Upper lobe of left lung (tissue), 6 donors: ENCODE measurements at places on chromosomes 1 and 21.
A peak's percentile ranks its signal among the peaks of the same experiment; 100 is the strongest.

DNA sequence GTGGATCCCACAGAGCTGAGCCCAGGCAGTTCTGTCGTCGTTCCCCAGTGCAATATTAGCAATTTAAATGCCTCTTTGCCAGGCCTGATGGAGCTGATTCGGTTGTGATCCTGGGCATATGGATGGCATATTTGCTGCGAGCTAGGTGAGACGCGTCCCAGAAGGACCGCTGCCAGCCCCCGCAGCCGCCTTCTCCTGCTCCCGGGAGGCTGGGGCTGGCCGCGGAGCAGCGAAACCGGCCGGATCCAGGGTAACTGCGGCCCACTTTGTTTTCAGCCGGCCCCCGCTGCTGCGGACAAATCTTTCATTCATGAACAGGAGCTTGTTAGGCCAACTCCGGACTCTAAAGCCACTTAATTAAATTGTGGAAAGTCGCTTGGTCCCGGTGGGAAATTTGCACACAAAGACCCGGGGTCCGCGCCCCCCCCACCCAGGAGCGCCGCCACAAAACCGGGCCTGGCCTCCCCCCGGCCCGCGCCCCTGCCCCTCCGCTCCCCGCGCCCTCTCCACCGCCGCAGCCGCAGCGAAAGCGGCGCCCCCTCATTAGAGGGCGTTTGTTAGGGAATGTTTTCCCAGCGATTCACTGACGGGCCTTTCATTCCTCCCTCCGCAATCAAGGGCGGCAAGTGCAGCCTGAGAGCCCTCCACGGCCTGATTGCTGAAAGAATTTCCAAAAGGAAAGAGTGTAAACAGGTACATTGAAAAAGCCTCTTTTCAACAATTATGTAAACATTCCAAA, 383.3 kb downstream of the RRAGC start:
- no peak for DNase-seq

DNA sequence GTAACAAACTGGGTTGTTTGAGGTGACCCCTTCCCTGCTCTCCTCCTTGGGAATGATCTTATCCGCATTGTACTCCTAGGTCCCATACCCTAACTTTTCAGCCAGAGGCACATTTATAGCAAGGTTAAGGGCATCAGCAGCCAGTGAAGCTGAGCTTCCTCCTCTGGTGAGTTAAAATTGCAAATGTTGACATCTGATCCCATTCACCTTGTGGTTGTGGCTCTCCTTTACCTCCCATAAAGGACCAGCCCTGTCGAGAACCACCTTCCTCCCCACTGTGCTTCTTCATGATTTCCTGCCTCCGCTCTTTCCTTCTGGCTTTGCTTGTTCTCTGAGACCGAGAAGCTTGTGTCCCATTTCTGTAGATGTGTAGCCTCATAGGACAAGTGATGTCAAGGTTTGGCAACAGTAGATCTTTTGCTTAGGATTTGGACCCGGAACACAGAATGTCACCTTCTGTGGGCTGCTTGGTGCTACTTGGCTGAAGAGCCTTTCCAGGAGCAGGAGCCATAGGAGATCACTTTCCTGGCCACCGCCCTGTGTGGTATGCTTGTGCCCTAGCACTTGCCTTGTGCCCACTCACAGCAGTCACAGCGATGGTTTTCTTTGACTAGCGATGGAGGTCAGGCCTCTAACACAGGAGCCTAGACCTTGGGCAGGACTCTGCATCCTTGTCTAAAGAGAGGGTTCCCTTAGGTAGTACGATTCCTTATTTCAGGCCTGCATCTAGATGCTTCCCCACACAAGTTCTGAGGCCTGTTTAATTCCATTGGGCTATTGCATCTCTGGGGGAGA, 18.8 kb downstream of the SZRD1 start:
- DNase-seq, result no peak

DNA sequence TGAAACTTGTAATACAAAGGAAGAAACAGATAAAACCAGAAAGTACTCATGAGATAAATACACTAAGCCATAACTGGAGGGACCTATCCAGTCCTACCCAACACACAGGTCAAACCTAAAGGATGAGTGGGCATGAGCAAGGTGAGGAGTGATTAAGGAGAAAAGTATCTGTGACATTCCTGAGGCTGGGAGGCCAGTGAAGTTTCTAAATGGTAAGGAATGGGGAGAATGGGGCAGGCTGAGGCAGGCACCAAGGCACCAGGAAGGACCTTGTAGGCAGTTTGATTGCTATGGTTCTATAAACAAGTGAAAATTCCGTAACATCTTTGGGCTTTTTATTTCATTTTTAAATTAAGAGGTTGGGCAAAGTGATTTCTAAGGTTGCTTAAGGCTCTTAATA, 10.4 kb downstream of the DDX59 start:
- DNase-seq, result no peak

DNA sequence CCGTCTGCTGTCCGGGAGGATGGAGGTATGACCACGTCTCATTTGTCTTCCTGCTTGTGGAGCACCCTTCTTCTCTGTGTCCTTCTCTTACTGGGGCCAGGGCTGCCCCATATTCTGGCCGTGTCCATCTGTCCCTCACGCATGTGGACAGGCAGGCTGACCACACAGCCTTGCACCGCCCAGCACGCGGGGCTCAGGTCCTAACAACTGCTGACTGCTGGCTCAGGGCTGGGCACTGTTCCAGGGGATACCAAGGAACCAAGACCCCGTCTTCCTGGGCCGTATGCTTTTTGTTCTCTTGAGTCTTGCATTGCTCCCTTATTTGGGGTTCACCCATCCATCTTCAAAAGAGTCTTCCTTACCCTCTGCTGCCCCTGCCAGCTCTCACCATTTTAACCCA, 17.5 kb upstream of the SPSB1 start:
- peak; percentile 61 for DNase-seq

DNA sequence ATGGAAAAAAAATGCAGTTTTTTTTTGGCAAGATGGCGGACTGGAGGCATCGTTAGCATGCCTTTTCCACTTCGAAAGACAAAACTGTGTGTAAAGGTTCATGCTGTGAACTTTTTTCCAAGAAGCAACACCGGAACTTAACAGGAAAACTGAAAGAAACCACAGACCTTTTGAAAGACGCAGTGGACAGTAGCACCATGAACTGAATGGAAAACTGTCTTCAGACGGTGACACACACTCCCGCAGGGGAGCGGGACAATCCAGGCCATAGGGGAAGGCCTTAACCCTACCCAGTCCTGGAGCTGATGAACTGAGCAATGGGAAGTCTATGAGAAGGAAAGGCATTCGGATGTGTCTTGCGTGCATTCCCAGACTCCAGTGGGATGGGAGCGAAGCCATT, 54.9 kb downstream of the NEK7 start:
- DNase-seq, result no peak

- DNase-seq, result no peak
These were observed 184.7 kb downstream of the TOMM20 start for GRCh38 chr1:234943836-234944402.
